Germinal center (tissue), 1 donor: ENCODE measurements at places on chromosomes 11 and 22.

GRCh38 chr22:38235240-38235850 lies 33.6 kb downstream of the MAFF start:
- DNase-seq, result no peak

DNA sequence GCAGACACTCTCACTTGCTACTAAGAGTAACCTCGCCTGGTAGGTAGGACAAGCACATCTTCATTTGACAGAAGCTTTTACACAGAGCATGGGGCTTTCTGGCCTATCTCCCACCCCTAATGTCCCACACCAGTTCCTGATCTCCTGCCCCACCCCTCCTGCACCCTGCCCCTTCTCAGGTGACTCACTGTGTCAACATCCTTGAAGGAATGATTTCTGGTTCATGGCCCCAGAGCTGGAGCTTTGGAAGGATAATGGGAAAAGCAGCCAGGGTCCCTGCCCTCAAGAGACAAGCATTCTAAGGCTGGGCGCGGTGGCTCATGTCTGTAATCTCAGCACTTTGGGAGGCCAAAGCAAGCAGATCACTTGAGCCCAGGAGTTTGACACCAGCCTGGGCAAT lies 47.2 kb downstream of the LRFN4 start:
- DNase-seq, result no peak

GRCh38 chr11:27229511-27230191 lies 133.4 kb downstream of the CCDC34 start:
- DNase-seq, result no peak

- no peak for DNase-seq
Measured at GRCh38 chr11:83312430-83312829, 26.3 kb upstream of the CCDC90B start.

DNA sequence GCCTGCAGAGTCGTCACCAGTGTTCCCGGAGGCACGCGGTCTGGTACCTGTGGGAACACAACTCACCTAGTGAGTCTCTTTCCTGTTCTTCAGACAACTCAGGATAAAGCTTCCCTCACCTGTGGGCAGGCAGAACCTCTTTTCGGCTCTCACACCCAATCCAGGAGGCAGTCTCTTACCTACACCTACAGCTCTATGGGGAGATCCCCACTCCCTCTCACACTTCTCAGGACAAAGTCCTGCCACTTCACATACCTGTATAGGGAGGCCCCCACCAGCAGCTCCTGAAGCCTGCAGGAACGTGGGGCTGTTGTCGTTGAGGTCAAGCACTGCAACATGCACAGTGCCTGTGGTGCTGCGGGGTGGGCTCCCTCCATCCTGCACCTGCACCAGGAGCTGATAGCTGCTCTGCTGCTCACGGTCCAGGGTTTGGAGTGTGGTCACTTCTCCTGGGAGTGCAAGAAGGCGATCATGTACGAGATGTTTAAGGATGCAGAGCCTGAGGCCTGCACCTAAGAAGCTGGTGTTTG lies 12.2 kb upstream of the TPP1 start:
- DNase-seq, result no peak

DNA sequence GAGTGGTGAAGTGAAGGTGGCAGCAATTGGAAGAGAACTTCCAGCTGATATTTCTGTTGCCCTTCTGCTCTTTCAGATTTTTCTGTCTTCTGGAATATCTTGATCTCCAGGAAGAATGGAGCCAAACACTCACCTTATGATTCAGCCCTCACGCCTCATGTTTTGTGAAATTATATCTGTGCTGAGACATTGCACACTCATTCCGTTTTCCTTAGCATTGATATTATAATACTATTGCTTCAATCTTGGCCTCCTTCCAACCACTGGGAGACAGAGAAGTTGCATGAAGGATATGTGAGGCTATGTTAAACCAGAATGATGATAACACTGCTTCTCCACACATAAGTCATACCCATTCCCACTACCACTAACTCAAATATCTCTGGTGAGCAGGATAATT lies 177.9 kb downstream of the ETS1 start:
- no peak for DNase-seq

DNA sequence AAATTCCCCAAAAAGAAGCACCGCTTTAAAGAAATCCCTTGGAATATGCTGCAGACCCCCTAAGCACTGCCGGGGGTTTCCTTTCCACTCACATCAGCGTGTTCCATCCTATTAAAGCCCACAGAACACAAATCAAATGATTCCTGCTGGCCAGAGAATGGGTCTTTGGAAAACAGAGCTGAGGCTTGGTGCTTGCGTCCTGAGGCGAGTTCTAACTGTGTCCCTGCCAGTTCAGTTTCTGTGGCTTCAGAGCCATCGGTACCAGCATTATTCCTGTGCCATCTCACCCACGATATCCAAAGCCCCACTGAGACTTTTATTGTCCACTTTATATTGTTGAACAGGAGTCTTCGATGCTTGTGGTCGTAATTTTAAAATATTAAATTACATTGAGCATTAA lies 142.0 kb upstream of the SYT13 start:
- DNase-seq, result no peak

GRCh38 chr22:24390576-24390975 lies 36.8 kb upstream of the ADORA2A start:
- no peak for DNase-seq

DNA sequence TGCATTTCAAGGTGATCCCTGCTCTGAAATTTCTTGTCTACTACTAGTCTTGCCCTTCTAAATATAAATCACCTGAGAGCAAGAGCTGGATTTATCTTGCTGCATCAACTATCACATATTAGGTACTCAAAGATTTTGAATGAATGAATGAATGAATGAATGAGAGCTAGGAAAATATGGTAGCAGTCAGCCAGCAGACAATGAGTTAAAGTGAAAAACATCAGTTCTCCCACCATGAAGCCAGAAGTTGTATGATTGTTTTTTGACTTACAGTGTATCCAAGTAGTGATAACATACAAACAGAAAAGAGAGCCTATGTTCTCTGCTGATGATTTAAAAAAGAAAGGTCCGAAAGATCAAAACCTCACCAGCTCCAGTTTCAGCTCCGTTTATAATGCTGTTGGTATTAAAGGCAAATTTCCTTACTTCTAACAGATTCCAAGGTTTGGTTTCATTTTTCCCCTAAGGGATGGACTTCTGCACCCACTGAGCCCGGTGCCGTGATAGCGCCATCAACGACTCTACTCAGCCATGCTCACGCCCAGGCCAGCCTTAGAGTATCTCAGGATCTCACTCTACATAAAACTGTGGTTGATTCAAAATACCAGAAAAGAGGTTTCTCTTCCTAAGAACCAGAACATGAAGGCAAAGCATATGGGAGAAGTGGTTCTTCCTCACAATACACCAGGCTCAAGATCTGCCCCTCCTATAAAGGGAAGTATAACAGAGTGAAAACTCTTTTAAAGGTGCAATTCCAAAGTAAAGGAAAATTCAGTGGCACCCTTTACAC lies 92.0 kb downstream of the SGSM3 start:
- peak; percentile 11 for DNase-seq

DNA sequence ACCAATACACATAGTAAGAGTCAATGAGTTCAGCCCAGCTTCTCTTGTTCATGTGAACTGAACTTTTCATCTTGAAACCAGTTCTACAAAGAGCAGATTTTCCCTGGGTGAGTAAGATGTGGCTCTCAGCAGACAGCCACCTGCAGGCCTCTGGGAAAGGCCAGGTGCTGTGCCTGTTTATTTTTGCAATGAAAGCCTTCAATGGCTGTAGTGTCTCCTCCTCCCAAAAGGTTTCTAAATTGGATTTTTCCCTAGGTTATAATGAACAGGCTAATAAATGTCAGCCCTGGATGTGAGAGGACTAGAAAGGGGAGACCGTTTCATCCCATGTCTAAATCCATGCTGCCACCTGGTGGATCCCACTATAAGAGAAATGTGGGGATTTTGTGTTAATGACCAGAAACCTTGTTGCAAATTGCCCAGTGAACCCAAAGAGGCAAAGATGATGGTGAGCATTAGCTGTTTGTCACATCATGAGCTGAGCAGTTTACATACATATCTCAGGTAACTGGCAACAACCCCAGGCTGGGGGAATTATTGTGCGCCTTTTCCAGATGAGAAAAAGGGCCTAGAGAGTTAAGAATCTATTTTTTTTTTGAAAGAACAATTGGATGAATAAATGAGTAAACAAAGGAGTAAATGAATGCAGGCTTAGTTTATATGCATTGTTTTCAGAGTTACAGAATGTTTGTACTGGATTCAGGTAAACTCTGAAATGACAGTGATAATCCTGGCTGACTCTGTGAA lies 12.7 kb downstream of the C11orf91 start:
- no peak for DNase-seq

- DNase-seq, result no peak
Measured at GRCh38 chr22:38952281-38952993, 5.0 kb upstream of the APOBEC3A start.

DNA sequence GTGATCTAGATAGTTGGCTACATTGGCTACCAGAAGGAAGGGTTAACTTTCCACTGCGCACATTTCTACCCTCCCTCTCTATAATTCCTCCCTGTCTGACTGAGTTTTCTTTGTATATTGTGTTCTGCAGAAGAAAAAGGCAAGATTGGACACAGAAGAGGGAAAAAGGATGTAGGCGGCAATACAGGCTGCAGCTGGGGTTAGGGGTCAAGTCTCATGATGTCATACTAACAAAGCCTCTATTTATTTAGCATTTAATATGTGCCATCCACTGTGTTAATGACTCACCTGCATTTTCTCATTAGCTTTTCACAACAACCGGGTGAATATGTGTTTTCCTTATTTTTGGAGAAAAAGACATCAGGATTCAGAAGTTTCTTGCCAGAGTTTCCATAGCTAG lies 2.0 kb downstream of the FAM83F start:
- DNase-seq, result no peak

GRCh38 chr11:28132548-28132947 lies 24.4 kb downstream of the METTL15 start:
- no peak for DNase-seq

GRCh38 chr11:133386262-133386661 lies 146.0 kb downstream of the OPCML start:
- DNase-seq, result no peak

DNA sequence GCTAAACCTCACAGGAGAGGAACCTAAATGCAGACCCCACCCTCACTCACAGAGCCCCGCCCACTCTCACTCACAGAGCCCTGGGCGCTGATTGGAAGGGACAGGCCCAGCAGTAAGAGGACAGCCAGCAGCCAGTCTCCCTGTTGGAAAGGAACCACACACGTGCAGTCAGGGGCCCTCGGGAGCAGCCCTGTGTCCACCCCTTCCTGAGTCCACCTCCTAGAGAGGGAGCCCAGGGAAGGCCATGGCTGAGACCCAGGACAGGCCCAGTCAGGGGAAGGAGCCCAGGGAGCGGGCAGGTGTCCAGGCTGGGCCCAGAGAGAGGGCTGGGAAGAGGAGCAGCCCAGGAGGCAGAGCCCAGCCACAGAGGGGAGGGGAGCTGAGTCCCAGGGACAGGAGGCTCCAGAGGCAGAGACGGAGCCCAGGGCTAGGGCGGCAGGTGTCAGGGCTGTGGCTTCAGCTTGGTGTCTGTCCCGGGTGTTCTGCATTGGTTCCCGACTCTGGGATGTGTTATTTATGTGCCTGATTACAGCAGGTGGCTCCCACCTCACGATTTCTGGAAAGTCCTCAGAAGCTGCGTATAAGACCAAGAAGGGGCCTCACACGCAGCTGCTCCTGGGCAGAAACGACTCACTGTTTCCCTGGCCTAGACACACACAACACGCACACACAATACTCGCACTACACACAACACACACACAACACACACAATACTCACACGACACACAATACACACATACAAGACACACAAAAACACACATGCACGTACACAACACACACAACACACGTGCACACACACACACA lies 9.0 kb upstream of the APOBEC3H start:
- no peak for DNase-seq

DNA sequence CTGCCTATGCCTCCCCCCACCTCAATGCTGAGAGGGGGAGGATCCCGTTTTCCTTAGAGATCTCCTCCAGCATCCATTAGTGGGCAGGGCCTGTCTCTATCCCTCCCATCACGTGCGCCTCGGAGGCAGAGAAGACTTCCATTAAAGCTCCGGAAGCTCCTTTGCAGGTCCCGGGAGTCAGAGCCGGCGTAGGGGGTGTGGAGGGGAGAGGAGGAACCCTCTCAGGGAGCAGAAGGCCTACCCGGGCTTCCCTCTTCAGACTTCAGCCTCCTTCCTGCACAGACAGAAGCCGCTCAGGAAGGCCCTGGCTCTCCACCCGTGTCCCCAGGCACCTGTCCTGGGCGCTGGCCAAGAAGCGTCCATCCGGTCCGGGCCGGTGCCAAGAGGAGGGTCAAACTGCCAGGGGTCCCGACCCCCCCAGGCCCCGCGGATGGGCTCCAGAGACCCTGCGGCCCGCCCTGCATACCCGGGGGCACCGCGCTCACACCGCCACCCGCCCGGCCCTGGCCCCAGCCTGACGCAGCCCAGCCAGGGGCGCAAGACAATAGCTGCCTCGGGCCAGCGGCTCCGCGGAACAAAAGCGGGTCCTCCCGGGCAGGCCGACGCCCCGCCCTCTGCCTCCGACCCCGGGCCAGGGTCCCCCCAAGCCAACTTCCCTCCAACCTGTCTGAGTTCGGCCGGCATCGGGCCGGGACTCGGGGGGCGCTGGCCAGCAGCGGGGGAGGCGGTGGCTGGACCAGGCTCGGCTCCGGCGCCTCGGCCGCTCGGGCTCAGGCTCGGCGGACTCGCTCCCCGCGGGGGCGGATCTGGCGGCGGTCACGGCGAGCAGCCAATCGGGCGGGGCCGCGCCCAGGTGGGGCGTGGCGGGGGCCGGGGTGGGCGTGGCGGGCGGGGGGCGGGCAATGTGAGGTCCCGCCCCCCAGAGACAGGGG lies 29.9 kb downstream of the ARVCF start:
- DNase-seq, result peak; percentile 96

GRCh38 chr11:60345489-60345888 lies 18.4 kb downstream of the MS4A6E start:
- no peak for DNase-seq

DNA sequence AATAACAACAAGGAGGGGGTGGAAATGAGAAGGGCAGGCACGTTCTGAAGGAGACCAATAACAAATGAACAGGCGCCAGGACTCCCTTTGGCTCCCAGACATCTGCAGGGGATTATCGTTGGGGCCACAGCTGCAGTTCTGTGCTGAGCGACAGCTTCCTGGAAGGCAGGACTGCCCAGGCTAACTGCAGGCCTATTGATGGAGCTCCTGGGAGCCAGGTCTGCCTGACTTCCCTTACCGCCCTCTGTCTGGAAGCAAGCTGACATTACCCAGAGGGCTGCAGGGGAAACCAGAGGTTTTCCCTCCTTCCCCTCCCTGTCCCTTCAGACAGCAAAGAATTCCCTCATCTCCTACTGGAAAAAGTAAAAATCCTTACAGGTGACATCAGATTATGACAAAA lies 5.0 kb downstream of the DRD2 start:
- no peak for DNase-seq
